ENCODE measurements at places on chromosomes 2 and 18.

DNA sequence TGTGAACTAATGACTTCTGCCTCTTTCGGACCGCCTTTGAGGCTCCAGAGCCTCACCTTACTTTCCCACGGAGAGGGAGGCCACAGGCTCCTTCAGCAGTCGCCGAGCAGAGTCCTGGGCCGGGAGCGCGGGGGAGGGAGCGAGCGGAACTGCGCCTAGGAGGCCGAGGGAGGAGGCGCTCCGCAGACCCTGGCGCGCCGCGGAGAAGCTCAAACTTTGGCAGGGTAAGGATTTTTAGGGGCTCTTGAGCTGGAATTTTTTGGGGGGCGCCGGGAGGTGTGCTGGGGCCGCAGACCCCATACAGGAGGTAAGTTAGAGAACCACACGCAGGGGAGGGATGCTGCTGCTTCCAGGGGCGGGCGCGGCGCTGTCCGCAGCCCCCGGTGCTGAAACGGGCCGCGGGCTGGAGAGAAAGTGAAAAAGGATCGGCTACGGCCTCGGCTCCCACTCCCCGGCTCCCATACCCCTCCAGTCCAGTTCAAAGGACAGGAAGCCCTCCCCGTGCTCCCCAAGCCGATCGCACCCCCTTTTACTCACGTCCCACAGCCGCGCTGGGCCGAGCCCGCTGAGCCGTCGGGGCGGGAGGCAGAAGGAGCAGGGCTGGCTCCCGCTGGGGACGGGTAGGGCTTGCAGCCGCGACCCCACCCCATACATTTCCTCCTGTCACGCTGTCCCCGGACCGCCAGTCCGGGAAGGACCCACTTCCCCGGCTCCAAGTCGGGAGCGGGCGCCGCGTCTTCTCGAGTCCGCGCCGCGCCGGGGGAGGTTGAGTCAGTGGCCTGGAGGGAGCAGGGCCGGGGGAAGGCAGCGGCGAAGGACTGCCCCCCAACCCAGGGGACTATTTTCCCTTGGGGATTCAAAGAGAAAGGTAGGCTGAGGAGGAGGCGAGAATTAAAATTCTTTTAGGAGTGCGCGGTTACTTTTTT, at the start of gene CNGA3:
CNGA3 (plus strand) TSS at position 146 of the 926 bp plus-strand sequence. CDS start 23,520 bp downstream, outside the sequence.
- no peak for DNase-seq

DNA sequence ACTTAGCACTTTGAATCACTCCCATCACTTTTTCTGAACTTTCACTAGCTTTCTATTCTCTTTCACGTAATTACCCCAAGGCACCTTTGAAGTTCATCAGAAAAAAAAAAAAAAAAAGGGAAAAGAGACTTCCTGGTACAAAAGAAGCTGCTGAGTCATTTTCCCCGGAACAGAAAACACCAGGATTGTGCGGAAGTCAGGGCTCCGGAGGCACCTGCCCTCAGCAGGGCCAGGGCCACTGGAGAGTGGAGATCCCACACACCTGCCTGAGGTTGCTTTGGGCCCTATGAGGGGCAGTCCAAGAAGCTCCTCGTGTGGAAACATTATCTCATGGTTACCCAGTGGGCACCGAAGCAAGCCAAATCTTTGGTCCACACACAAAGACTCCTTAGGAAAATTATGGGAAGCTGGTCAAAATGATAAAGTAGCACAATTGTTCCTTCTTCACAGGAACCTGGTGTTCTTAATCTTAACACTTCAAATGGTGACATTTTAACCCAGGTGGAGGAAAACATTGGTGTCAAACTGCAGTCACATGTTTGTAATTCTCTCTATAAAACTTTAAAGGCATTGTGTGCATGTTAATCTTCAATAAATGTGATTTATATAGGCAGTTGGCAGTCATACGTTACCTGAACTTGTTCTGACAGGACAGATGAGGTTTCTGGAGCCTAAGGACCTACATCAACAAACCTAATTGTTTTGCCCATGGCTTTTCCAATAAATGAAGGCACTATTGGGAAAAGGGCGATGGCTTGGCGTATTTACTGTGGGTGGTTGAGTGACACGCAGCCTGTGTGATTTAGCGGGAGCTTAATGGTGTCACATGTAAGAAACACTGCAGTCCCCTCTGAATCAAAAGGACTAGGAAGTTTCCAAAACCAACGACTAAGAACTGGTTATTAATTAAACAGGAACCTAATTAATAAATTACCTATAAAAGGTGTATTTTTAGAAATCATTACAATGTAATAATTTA, 23.4 kb upstream of the FAM110C start:
- no peak for DNase-seq

DNA sequence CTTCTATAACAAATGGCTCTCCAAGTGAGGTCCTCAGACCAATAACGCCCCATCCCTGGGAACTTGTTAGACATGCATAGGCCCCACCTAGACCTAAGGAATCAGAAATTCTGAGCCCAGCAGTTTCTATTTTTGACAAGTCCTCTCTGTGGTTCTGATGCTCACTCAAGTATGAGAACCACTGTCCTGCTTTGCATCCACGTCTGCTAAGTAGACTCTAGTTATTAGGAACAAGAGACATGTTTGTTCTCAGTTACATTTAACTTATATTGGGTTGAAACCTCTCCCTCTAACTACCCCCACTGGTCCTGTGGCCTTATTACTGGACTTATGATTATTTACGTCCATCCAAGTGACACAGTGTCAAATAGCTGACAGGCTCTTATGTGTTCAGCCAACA, 70.3 kb downstream of the TMEM17 start:
- no peak for DNase-seq

GRCh38 chr2:66443979-66444861, 9.3 kb downstream of the MEIS1 start:
- DNase-seq, result no peak

GRCh38 chr2:134164306-134164705, 89.6 kb upstream of the MGAT5 start:
- no peak for DNase-seq

DNA sequence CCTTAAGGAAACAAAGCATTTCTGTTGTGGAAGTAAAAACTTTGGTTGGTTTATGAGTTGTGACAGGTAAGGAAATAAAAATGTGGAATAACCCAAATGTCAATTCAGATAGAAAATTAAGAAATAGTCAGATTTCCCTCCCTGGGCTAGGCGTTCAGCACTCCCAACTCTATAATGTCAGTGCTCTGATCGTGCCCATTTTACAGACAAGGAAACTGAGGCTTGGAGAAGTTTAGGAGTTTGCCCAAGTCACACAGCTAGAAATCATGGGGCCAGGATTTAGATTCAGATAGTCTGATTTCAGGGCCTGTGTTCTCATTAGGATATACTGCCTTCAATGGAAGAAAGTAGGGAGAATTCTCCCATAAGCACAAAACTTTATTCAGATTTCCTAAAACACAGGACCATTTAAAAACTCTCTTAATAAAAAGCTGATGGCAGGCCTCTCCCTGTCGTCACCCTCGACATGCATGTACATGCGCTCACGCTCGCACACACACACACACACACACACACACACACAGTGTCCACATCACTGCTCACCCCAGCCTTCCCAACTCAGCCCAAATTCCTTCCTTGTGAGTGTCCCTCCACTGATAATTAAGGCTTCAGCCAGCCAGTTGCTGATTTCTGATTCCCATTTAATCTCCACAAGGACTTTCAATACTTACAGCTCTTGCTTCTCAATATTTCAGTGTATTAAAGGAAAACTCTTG, 49.1 kb upstream of the SLC14A2 start:
- DNase-seq, result no peak

All from stimulated activated CD8-positive, alpha-beta memory T cell treated with anti-CD3 and anti-CD28 coated beads, Interleukin-15, amount 100 ng/mL, for 24 hours (primary cell).